ENCODE measurements at places on chromosomes 5 and 9.

GRCh38 chr5:173719731-173720082, 103.3 kb upstream of the BOD1 start:
- DNase-seq = peak; percentile 93

- no peak for DNase-seq
Measured at GRCh38 chr5:158465086-158465972, 606.4 kb upstream of the CLINT1 start.

DNA sequence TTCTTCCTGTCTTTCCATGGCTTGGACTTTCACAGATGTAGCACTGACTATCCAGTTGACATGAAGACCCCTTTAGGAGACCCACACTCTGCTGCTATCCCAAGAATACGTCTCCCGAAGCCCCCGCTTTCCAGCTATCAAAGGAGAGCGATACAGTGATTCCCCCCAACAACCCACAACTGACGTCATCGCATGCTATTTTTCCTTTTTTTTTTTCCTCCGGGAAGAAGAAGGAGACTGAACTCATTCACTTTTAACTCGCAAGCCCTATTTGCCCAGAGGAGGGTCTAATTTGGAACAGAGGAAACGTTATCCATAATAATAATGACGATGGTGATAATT, 2.1 kb downstream of the PAPPA start:
- no peak for DNase-seq

DNA sequence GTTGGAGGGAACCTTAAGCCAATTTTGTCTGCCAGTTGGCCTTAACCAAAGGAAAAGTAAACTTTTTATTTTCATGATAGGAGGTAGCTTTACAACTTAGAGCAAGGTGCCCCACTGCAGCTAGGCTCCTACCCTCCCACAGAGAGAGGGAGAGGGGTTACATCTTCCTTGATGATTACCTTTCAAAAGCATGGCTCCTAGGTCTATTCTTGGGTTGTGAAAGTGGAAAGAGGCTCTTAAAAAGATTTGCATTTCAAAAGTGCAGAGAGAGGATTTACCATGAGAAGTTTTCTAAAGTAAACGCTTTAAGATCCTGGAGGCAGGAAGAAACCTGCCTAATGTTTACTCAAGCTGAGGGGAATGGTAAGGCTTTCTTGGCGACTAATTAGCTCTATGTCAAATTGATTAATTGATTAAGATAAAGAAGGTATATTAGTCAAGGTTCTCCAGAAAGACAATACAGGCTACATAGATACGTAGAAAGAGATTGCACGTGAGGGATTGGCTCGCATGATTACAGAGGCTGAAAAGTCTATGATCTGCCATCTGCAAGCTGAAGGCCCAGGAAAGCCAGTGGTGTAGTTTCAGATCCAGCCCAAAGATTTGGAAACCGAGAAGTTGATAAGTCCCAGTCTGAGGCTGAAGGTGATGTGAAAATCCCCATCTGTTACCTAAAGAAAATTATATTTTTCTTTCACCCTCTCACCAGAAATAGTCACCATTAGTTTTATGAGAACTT, 333.8 kb upstream of the CTNND2 start:
- no peak for DNase-seq

DNA sequence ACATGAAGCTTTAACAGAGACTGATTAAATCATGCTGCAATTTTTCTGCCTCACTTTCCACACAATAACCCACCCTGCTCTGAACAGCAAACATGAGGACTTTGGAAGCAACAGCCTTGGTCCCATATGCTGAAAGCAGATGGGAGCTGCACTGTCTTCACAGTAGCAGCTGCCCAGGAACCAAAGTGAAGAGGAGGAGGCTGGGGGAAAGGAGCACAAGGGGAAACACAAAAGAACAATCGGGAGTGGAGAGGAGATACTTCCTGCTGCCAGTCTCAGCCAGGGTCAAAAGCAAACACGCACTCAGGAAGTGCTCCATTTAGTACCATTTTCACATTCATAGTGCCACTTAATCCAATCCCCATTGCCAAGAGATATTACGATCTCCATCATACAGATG, 183.3 kb upstream of the PUM3 start:
- no peak for DNase-seq

DNA sequence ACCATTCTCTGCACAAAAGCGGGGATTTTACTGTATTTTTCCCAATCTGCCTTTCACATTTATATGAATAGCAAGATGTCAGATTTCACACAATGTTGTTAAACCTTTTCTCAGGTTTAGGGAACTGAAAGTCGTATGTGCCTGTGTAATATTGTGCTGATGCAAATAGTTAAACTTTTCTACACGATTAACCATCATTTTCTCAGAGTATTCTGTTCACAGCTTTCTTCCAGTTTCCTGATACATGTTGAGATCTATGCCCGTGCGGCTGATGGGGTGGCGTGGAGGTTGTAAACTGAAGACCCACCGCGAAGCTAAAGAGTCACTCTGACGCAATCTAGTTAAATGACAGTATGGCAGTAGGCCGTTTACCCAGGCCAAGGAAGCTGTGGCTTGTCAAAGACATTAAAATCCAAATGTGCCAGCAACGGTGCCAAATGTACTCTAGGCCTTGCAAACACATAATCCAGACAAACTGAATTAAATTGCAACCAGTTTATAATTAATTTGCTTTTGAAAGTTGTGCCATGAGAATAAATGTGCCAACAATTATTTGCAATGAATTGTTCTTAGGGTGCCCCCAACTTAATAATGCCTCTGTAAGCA, 145.7 kb downstream of the EBF1 start:
- DNase-seq = no peak

- DNase-seq = peak; percentile 42
Measured at GRCh38 chr9:14517154-14517906, 175.9 kb downstream of the ZDHHC21 start.

DNA sequence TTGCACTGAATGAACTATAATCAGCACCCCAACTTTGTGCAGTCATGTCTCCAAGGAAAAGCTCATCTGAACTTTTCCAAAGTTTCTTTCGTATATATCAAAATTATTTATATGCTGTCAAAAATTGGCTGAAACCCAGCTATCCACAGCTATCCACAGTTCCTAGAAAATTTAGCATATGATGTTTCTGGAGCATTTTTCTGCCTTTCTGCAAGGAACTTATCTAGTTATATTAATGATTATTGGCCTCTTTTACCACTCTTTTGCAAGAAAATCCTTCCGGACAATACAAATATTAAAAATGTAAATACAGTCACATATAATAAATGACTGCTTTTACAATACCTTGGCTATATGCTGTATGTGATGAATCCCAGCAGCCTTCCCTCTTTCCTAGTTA, 270.2 kb downstream of the TMEM167A start:
- DNase-seq = no peak

GRCh38 chr5:136212252-136212721, 19.3 kb upstream of the SMIM32 start:
- peak; percentile 18 for DNase-seq

DNA sequence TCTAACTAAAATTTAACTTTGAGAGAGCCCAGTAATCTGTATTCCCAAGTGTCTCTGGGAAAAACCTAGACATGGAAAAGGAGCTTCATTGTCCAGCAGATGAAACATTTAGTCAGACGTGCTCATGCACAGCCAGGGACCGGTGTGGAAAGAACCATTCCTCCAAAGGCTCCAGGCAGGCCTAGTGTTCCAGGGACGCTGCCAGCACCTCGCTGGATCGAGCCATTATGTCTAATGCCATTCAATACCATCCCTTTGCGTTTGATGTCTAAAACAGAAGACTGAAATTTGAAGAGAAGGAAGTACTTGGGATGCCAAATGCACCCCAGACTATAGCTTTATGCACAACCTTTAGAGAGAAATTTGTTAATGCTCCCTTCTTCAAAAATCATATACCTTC, 1.4 kb upstream of the CHSY3 start:
- DNase-seq = no peak

- DNase-seq = no peak
Measured at GRCh38 chr5:132026516-132027008, 15.1 kb upstream of the ACSL6 start.

DNA sequence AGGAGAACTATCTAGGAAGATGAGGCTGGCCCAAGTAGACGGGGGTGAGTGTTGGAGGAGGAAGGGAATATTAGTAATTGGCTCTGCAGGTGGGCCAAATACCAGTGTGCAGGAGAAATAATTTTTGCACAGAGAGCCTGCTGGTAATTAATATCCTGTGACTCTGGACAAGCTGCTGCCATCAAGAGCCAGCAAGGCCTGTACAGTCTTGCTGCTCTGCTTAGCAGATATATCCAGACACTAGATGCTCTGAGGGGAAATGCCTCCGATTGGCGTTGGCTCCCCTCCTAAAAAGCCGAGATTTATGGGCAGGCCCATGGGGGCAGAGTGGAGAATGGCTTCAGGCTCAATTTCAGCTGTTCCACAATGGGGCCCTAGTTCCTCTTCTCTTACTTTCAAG, 29.6 kb upstream of the ASTN2 start:
- DNase-seq = no peak

DNA sequence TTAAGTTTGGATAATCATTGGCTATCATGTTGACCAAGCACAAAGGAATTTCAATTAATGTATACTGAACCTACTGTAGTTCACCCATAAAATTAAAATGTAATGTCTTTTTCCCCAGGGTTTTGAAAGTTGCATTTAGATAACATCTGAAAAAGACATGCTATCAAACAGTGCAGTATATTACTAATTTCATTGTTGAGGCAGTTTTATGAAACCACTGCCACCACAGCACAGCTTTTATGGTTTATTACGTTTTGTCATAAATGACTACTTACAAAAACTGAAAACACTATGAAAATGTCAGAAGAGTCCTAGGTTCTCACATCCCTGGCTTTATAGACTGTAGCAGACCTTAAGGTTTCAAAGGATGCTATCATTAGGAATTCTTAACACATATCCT, 32.0 kb upstream of the HAPLN1 start:
- DNase-seq = no peak

DNA sequence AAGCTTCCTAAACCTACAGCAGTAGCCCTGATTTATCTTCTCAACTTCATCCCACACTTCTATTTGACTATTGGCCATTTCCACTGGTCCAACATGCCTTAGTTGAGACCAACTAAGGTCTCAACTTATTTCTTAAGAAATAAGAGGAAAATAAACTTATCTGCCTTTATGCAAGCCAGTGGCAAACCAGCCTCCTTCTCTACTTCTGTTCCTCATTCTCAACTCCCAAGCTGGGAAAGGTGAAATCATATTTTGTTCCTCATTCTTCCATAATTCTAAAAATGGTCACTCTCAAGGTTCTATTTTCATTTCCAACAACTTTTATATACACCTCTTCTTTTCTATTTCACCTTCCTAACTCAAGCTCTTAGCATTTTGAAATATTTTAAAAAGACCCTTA, 149.6 kb upstream of the C9orf72 start:
- no peak for DNase-seq

GRCh38 chr9:136001231-136001630, 40.1 kb upstream of the UBAC1 start:
- DNase-seq = no peak

- DNase-seq = no peak
Measured at GRCh38 chr5:135255461-135256178, 143.4 kb downstream of the MACROH2A1 start.

DNA sequence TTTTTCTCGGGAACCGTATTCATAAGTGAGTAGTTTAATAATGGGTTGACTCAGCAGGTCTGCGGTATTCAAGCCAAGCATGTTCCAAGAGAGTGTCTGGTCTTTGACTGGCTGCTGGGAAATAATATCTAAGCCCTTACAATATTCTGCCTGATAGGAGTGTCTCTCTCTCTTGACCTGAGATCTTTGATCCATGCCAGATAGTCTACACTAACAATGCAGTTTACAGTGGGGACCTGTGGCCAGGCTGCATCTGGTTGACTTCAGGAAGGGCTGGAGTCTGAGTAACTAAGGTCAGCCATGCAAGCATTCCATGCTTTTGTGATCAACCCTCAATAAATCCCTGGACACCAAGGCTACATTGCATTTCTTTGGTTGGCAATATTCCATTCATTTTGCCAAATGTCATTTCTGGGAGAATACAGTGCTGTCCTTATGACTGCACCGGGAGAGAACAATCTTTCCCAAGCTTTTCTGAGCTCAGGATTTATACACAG, 195.5 kb downstream of the SEMA5A start:
- DNase-seq = no peak

GRCh38 chr9:38127271-38127839, 58.3 kb upstream of the SHB start:
- no peak for DNase-seq

- no peak for DNase-seq
Measured at GRCh38 chr9:633461-633860, 208.0 kb upstream of the DMRT1 start.

GRCh38 chr5:141494761-141495452, 6.0 kb downstream of the PCDHGC5 start:
- DNase-seq = no peak

DNA sequence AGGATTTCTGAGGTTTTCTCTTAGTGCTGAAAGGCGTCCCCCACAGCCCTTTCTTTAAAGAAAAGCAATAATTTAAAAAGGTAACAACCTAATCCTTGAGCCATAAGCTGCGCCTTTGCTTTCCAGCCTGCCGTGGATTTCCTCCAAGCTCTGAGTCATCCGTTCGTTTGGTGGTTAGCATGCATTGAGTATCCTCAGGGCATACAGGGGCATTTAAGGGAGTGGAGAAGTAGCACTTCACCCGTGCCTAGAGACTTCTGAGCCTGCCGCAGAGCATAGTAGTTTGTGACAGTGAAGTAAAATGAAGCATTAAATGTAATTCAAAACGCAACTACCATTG, 892 bp upstream of the TNC start:
- DNase-seq = peak; percentile 36

GRCh38 chr5:69450116-69450515, 35.2 kb downstream of the MARVELD2 start:
- DNase-seq = no peak

DNA sequence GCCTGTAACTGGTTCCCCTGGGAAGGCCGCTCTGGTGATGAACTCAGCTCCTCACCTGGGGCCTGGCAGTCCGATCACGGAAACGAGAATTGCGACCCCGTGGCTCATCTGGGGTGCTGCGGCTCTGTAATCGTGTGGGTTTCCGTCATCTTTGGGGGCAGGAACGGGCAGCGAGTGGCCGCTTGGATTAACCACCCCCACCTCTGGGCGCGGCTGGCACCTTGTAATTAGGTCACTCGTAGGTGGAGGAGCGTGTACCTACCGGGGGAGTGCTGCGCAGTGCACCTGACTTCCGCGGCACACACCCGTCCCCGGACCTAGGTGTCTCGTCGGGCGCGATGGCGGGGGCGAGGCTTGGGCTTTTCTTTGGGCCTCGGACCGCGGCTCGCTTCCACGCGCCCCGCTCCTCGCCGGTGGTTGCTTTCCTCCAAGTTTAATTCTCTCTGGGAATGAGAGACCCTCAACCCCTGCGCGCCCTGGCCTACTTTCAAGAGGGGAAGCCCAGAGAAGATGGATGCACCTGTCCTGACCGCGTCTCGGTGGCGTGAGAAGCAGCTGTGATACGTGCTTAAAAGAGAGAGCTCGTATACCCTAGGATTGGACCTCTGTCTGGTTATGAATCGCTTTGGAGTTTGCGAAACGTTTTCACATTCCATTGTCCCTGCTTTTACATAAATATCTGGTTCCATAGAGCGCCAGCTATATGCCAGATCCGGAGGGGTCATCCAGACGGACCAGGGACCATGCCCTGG, 744 bp upstream of the PPP2CA start:
- DNase-seq = peak; percentile 89

GRCh38 chr9:33186457-33187168, 19.5 kb upstream of the B4GALT1 start:
- no peak for DNase-seq

- DNase-seq = no peak
Measured at GRCh38 chr5:143685246-143685815, 126.6 kb upstream of the HMHB1 start.

GRCh38 chr9:129263836-129264235, 85.8 kb upstream of the IER5L start:
- DNase-seq = no peak

- no peak for DNase-seq
Measured at GRCh38 chr5:133260715-133261114, 208.9 kb downstream of the HSPA4 start.

Data from NCI-H146 (cell line).